ENCODE measurements at places on chromosomes 5 and 9.

GRCh38 chr9:113368982-113369854, 7.6 kb downstream of the HDHD3 start:
- DNase-seq, result no peak

DNA sequence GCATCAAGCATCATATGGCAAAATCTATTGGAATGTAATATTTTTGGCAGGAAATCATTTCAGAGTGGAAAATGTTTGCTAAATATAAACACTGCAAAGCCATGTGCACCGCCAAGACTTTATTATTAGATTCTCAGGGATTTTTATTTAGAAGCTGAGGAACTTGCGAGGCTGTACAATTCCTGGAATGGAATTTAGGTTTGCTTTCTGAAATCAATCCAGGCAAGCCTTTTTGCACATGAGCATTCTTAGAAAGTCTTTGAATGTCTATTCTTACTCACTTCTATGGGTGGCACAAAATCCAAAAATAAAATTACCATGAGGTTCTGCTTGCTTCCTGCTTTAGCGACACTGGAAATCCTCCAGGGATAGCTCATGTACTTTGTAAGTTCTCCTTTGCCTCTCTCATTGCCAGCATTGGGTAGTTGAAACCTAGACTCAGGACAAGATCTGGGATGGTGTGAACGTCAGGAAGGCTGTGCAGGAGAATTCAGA, 71.5 kb upstream of the PALM2AKAP2 start:
- DNase-seq, result peak; percentile 55

DNA sequence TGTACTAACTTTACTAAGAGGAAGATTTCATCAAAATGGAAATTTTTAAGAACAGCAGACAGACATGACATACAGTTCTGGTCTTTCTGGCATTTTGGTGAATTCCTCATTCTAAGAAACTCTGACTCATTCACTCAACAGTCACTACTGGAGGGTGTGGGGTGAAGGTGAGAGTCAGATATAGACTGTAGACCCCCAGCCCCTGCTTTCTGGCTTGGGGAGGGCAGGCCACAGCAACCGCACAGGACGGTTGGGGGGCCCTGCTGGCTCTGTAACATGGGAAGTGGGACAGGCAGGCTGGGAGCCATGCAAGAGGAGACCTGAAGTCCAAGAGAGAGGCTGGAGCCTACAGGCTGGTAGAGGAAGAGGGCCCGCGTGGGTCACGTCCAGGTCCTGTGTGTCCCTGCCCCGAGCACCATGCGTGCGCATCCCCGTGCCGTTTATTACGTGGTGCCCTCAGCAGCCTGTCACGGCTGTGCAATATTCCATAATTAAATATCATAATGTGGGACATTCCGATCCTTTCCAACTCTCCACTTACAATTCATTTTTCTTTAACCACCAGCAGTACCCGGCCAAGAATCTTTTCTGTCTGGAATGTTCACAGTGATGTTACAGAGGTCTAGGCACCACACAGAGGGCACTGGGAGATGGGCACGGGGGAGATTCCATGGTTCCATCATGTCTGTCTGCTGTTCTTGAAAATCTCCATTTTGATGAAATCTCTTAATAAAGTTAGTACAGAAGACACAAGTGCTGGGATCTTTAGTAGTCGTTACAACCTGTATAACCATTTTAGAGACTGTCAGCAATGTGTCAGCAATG, 75.5 kb downstream of the SEMA4D start:
- DNase-seq, result no peak

- no peak for DNase-seq
These were observed 54.2 kb downstream of the WHRN start for GRCh38 chr9:114450833-114451706.

GRCh38 chr5:105745111-105745510, 1925.6 kb downstream of the EFNA5 start:
- DNase-seq, result no peak

- peak; percentile 49 for DNase-seq
These were observed 339.2 kb downstream of the PIK3R1 start for GRCh38 chr5:68554571-68555279.

- DNase-seq, result no peak
These were observed 37.2 kb upstream of the UBAP2 start for GRCh38 chr9:34085581-34086500.

DNA sequence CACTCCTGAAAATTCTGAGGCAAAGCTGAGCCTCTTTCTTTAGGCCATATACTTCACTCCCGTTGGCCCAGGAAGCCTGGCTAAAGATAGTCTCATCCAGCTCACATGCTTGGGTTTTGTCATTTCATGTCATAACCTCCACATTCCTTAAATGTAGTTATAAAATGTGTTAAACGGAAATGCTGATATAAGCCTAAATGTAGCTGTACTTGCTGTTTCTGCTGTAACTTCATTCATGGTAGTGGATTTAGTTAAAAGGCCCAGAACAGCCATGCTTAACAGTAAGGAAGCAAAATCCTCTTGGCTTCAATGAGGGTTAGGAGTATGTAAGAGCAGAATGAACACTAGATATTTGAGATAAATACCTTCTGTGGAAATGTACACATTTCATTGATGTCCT, 135.8 kb upstream of the TMEM161B start:
- DNase-seq, result no peak

DNA sequence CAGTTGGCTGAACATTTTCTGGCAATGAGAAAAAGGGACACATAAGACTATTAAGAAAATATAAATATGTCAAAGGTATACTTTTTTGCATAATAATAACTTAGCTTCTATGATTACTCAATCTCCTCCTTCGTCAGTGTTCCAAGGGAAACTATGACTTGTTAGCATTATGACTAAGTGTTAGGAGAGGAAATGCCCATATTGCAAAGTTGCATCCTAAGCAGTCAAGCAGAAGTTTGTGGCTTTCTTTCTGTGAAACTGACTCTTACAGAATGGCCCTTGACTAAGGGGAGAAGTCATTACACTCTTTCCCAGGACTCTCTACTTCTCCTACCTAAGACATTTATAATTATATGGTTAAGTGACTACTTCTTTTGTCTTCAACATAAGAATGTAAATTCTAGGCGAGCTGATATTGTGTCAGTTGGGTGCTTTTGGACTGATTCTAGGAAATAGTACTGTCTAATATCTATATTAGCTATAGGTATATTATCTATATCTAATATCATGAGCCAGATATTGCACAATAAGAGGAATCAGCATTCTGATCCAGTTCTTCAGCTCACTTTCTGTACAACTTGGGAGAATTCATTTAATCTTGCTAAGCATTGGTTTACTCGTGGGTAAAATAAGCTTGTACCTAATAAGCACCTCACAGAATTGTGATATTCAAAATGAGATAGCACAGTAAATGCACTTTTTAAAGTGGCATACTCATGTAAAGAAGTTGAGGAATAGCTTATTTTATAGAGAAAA, 16.4 kb upstream of the SPINK6 start:
- DNase-seq, result no peak

DNA sequence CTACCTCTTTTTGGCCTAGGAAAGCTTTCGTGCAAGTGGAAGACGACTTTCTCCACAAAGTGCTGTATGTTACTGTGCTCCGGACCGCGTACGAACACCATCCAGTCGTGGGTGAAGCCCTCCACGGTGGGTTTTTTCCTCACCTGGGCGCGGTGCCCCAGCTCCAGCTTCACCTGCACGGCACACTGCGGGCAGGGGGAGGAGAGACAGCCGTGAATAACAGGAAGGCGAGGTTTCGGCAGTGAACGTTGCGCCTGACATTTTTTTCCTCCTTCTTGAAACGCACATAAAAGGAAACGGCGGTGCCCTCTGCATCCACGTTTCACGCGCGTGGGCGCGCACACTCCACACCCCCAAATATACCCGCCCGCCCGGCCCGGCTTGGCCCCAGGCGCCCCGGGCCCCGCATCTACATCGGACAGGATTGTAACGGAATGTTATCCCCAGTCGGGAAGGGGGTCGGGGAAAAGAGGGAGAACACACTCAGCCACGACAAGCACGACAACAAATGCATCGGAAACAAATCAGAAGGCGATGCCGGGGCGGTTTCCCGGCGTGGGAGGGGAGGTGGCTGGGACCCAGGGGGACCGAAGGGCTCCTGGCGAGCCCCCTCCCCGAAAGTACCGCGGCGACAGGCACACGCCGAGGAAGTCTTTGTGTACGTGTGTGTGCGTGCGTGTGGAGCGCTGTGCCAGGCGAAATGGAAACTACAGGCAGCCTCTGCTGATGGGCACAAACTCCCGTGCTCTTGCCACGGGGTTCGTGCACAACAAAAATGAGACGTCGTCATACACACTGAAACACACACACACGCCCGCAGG, 1.4 kb downstream of the MLLT3 start:
- DNase-seq, result no peak

DNA sequence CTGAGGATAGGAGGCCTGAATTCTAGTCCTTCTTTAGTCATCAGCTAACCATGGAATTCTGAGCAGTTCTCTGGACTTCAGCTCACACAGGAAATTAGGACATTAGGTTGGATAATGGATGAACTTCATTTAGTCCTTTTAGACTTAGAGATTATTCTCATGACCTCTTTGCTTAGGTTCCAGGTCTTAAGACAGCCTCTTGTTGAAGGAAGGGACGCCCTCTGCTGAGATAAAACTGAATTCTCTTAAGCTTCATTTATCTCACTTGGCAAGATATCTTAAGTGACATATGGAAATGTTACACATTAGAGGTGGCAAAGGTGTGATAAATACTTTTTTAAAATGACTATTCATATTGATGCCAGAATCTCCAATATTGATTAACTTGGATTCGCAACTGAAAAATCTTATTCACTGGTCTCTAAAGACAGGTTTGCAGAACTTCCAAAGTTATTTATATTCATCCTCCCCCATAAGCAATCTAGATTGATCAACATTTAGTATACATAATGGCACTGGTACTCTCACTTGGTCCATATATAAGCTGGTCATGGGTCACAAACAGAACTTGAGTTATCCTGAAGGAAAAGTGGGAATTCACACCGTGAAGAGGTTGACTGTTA, 16.9 kb upstream of the ZNF366 start:
- DNase-seq, result peak; percentile 40

- DNase-seq, result no peak
These were observed at the start of gene SLC1A1 for GRCh38 chr9:4489919-4490704. Gene SLC1A1 (plus strand): TSS chr9:4490468. CDS start chr9:4490680, 212 bp downstream.

GRCh38 chr9:133103183-133103986, 17.7 kb downstream of the RALGDS start:
- no peak for DNase-seq

GRCh38 chr9:132671620-132672412, 1.6 kb downstream of the GTF3C4 start:
- DNase-seq, result no peak

DNA sequence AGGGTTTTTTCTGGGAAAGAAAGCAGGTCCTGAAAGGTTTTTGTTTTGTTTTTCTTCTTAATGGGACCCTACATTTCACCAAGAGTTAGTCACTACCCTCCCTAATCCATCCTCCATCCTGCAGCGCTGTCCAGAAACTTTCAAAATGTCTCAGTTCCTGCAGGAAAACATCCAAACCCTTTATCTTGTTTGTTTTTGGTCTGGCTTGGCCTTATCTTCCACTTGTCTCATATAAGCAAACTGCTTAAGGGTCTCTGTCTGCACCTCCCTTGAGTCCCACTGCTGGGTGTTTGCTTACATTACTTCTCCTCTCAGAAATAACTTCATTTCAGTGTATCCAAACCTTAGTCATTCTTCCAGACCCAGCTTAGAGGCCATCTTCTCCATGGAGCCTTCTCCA, 11.0 kb upstream of the TRAF1 start:
- no peak for DNase-seq

GRCh38 chr9:116317503-116317902, 163.9 kb downstream of the PAPPA start:
- DNase-seq, result no peak

GRCh38 chr9:114409842-114410241, 22.1 kb upstream of the AKNA start:
- DNase-seq, result no peak

- DNase-seq, result no peak
These were observed 62.0 kb downstream of the SUSD1 start for GRCh38 chr9:112112941-112113681.

- no peak for DNase-seq
These were observed 78.2 kb upstream of the ARAP3 start for GRCh38 chr5:141760193-141760592.

- DNase-seq, result no peak
These were observed 1.0 kb downstream of the FOXE1 start for GRCh38 chr9:97853844-97854695.

DNA sequence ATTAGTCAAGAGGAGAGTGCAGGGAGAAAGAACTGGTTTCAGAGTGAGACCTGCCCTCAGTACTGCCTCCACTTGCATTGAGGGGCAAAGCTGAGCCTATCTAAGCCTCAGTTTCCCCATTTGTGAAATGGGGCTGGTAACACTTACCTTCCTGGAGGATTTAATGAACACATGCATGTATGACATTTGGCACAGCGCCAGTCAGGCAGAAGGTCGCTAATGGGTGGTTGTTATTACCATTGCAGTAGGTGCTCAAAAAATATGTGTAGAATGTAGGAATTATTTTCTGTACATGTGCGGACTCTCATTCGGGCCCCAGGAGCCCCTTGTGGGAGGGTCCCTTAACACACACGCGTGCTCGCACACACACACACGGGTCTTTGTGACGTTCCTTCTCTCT, 10.9 kb downstream of the FAT2 start:
- DNase-seq, result no peak

GRCh38 chr5:136133922-136134379, 1.3 kb downstream of the SMAD5 start:
- DNase-seq, result no peak

DNA sequence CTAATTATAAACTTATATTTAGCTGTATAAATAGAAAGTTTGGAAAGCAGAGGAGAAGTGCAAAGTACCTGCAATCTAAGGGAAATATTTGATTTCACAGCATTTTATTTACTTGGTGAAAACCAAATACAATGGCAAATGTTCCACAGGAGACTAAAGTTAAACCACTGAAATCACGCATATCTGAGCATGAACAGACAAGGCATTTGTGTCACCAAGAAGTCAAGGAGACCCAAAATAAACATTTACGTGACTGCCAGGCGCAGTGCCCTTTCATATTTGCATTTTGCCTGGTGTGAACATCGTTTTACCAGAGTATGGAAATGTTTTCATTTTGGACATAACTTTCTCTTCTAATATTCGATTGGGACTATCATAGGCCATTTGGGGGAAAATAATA, 20.6 kb downstream of the UGCG start:
- DNase-seq, result no peak
